Hindlimb muscle (tissue), 1 donor: ENCODE measurements at places on chromosomes 5 and 9.

DNA sequence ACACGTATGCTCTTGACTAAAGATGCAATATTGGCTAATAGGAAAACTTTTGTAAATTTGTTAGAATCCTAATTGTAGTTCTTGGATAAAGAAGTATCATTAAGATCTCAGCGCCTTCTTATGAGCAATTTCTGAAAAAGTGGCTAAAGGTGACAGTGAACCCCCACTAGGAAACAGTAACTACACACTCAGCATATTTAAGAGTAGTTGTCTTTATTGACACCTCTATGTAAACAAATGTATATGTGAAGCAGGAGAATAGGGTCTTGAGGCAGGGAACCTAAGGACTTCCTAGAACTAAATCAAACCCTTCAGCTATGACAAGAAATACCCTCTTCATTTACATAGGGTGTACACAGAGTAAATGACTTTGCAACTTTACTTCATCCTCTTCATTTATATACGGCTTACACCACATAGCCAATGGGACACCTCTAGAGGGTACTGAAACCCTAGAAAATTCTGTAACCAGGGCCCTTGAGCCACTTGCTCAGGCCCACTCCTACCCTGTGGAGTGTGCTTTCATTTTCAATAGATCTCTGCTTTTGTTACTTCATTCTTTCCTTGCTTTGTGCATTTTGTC, 2.8 kb downstream of the NIPSNAP3A start:
- no peak for DNase-seq

DNA sequence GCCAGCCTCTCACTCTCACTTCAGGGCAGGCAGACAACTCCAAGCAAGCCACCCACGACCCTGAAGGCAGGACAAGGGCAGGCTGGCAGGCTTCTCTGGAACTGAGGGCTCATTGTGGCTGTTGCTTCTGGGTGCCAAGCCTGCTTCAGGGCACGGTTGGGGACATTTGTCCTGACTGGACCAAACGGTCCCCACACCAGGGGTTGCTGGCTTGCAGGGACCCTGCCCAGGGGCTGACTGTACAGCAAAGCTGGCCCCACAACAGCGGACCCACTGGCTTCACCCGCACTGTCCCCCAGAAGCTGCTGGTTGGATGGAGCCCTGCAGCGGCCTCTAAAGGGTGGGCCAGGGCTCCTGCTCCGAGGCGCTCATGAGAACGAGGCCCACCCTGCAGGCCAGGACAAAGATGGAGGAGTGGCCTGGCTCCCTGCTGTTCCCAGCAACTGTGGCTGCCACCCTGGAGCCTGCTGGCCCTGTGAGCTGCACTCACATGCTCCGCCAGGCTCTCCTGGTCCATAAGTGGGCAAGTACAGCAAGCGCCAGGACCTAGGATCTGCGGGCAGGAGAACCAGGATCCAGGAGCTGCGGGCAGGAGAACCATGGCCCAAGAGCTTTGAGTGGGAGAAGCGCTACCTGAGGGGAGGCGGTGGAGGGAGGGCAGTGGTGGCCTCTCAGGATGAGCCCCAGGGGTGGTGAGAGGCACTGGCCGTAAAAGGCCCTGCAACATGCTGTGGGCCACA, 34.4 kb upstream of the NSMF start:
- no peak for DNase-seq

DNA sequence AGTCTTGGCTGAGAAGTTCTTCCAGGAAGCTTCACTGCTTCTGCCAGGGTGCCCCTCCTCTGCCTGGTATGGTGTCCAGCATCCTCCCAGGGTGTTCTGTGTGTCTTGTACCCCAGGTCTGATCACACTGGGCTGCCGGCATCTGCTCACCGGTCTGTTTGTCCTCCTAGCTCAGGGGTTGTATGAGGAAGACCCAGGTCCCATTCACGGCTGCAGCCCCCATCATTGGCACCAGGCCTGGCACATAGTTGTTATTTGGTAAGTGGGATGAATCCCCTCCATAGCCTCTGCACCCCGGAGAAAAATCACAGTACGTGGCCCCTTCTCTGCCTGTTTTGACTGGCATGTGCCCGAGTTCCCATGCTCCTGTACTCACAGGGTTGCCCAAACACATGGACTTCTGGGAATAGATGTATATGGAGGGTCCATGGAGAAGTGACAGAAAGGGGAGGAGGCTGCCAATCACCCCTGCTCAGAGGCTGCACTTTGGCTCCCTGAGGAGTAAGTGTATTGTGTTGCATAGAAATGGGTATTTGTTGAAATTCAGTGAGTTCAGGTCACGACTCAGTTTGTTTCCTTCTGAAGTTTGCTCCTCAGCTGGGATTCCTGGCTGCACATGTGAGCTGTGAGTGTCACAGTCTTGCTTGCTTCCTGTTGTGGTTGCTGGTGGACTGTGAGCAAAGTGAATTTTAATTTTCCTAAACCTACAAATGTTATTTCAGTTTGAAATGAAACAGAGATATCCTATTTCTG, 96.2 kb downstream of the HSPA4 start:
- DNase-seq, result no peak

GRCh38 chr5:56464935-56465768, 232.0 kb upstream of the ANKRD55 start:
- DNase-seq, result no peak

- DNase-seq, result no peak
Observed at GRCh38 chr5:164394686-164395194, 889.3 kb downstream of the MAT2B start.

GRCh38 chr5:118069452-118069851, 918.9 kb downstream of the DTWD2 start:
- DNase-seq, result no peak

GRCh38 chr5:75148051-75148450, 88.6 kb downstream of the ANKRD31 start:
- no peak for DNase-seq

DNA sequence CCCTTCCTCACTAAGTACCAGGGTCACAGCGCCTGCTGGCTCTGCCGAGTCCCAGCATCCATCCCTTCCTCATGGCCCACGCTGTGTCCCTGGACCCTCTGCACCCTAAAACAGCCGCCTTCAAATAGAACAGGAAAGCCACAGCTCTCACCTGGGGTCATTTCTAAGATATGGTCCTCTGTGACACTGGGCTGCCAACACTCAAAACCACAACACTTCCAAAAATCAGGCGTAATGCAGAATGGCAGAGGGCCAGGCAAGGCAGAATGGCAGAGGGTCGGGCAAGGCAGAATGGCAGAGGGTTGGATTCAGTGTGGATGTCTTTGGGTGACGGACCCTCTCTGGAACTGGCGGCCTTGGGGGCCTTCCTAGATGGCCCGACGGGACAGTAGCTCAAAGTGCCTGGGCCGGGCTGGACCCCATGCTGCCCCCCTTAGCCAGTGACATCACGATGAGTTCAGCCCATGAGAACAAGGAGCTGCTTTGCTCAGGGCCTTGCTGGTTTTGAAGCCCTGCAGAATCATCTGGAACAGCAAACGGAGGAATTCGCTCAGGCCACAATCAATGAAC, 35.3 kb downstream of the ZDHHC11B start:
- no peak for DNase-seq

- no peak for DNase-seq
Observed at GRCh38 chr5:159240301-159240870, 22.7 kb upstream of the UBLCP1 start.

- no peak for DNase-seq
Observed at GRCh38 chr5:160906090-160906489, 54.1 kb upstream of the ATP10B start.

DNA sequence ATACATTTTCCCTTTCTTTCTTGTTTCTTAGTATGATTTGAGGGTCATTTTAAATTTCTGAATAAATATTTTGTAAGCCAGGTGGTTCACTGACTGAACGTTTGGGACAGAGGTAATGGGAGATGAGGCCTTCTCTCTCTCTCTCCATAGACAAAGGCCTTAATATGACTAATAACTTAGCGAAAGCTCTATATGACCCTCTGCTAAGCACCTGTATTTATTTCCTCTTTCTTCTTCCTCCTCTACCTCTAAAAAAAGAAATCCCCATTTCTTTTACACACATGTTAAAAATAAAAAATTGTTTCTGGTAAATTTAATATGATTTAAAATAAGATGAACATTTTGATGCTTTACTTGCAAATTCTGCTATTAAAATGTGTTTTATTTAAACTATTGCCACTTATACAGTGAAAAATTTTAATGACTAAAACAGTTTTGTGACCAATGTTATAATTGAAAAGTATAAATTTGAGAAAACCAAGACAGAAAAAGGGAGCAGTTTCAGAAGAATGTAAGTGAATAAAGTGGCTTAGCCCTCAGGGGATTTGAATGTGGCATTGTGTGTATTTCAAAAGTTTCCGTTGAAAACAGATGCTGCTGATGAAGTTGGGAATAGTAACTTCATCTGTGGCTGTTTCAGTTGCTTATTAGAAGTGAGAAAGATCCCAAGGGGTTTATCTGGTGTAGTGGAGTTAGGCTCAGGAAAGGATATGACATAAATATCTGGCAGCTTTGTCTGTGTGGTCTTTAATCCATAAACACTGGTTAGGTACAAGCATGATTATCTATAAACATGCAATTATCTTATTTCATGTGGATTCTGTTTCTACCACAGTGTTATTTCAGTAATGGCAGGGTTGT, 128.6 kb upstream of the GRHPR start:
- DNase-seq, result no peak

- no peak for DNase-seq
Observed at GRCh38 chr5:35877655-35878054, 21.0 kb downstream of the IL7R start.

- no peak for DNase-seq
Observed at GRCh38 chr5:3593771-3594509, 1.7 kb upstream of the IRX1 start.

DNA sequence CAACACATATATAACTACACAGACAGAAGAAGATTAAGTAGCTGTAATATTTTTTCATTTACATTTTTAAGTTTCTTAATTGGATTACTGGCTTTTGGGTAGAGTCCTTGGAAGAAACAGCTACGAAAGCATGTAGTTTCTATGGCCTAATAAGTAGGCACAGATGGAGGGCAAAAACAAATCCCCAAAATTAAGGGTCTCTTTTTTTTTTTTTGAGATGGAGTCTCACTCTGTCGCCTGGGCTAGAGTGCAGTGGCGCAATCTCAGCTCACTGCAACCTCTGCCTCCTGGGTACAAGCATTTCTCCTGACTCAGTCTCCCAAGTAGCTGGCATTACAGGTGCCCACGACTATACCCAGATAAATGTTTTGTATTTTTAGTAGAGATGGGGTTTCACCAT, 27.1 kb upstream of the MTMR12 start:
- DNase-seq, result no peak

DNA sequence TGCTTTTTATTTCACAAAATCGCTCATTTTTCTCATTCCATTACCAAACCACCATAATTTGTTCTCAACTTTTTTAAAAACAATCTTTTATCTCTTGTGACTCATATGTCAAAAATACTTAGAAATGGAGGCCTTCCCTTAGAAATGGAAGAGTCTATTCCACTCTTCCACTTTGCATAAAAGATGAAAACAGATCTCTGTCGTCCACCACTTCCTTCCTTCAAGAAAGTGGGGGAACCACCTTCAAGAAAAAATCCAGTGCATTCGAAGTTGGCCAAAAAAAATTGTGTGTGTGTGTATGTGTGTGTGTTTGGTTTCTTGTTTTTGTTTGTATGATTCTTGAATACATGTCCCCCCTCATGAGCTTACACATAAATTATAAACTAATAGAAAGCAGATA, 628.8 kb upstream of the DMAC1 start:
- no peak for DNase-seq

DNA sequence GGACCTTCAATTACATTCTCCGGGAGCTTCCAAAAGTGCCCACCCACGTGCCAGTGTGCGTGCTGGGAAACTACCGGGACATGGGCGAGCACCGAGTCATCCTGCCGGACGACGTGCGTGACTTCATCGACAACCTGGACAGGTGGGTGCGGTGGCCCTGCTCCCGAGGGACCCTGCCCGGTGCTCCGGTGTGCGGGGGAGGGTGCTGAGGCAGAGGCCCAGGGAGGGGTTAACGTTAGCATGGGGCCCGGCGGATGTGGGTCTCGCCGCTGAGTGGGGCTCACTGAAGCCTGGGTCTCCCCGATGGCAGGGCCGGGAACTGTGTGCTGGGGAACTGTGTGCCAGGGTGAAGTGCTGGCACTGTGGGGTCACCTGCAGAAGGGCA, 10.6 kb upstream of the AJM1 start:
- DNase-seq, result no peak

DNA sequence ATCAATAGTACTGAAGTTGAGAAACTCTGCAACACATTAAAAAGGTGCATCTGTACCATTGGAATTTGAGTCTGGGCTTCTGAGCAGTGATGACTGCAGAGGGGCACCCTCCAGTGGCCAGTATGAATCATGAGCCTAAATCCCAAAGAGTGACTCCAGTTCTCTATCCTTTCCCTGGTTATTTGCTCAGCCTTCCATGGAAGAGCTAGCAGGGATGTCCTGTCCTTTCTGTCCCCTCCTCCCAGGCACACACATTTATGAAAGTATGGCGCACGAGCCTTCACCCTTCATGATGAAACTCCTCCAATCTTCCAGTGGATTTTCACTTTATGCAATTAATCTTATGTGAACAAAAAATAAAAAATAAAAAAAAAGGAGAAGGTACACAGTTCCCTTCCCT, 81.0 kb downstream of the ESM1 start:
- no peak for DNase-seq

GRCh38 chr9:134726722-134727034, 85.1 kb downstream of the COL5A1 start:
- no peak for DNase-seq

- DNase-seq, result no peak
Observed at GRCh38 chr5:121024416-121025311, 560.6 kb downstream of the PRR16 start.

- DNase-seq, result no peak
Observed at GRCh38 chr5:172696171-172696849, 55.2 kb downstream of the NEURL1B start.

DNA sequence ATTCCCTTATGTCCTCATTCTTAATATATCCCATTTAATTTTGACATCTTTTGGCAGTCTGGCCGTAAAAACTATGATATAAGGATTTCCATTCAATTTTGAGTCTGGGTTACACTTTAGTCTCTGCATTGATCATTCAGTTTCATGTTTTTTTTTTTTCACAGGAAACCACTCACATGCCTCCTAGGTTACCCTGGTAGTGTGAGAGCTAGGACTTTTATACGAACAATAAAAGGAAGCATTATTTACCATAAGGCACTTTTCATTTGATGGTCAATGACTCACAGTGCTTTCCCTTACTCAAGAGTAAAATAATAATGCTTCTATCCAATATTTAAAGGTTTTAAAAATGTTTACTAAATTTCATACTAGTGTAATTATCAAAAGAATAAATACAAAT, 16.4 kb upstream of the DMAC1 start:
- no peak for DNase-seq

- DNase-seq, result no peak
Observed at GRCh38 chr5:132444841-132445639, 45.5 kb downstream of the IRF1 start.

DNA sequence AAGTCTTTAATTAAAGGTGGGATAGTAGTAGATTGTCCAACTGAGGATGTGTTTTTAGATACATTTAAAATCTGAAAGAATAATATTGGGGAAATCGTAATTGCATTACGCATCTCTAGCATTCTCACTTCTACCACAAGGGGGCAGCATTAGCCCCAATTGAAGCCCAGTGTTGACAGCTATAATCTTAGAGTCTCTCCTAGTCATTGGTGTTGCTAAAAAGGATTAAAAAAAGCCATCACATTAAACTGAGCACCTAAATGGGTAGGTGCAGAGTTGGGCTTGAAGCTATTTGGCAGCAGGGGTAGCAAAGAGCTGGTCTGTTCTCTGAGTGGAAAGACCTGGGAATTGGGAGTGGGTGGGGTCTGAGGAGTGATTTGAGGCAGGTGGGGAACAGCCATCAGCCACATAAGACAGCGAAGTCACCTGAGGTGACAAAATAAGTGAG, 177.2 kb downstream of the OSTF1 start:
- DNase-seq, result peak; percentile 42

GRCh38 chr5:90161414-90161813, 248.1 kb downstream of the CETN3 start:
- peak; percentile 10 for DNase-seq
